EL (cell line): ENCODE measurements at places on chromosomes 12 and 14.

DNA sequence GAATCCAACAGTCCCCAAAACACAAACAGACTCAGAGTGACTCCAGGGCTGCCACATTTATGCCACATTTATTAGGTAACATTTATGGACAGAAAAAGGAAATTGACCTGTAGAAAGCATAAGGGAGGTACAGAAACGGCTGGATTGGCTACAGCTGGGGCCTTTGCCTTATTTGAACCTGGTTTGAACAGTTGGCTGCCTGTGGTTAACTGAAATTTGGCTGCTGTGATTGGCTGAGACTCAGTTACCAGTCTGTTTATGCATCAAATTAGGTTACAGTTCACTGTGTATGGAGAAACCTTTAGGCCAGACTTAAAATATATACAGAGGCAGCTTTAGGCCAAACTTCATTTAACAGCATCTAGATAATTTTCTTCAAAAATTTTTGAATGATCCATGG, 27.8 kb upstream of the PCNX1 start:
- no peak for DNase-seq

- no peak for DNase-seq
Measured at GRCh38 chr14:98605043-98605442, 667.0 kb downstream of the BCL11B start.

GRCh38 chr14:84468153-84468552, 1061.8 kb upstream of the FLRT2 start:
- peak; percentile 47 for DNase-seq

DNA sequence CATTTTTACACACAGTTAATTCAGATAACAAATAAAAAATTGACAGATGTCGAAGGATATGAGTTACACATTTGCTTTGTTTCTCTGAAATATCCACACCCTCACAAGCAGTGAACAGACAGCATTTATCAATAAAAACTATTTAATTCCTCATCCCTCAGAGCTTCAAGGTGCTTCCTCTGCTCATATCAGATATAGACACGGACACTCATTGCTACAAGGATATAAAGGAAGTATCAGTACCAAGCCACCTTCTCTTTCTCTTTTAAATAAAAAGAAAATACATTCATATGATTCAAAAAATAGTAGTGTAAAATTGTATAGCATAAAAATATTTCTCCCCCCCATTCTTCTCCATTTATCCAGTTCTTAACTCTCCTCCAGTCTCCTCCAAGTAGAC, 21.9 kb upstream of the MAGOHB start:
- no peak for DNase-seq

GRCh38 chr14:22407033-22407432, 182.0 kb downstream of the DAD1 start:
- no peak for DNase-seq

GRCh38 chr12:88884600-88884999, 304.3 kb upstream of the KITLG start:
- no peak for DNase-seq

- DNase-seq: no peak
Measured at GRCh38 chr12:113475451-113476175, 3.9 kb upstream of the LHX5 start.
